ENCODE measurements at places on chromosomes 2 and 18.

- no peak for DNase-seq
These were observed 11.6 kb downstream of the CROCC2 start for GRCh38 chr2:240917684-240918257.

- no peak for DNase-seq
These were observed 65.2 kb upstream of the SALL3 start for GRCh38 chr18:78914249-78914935.

DNA sequence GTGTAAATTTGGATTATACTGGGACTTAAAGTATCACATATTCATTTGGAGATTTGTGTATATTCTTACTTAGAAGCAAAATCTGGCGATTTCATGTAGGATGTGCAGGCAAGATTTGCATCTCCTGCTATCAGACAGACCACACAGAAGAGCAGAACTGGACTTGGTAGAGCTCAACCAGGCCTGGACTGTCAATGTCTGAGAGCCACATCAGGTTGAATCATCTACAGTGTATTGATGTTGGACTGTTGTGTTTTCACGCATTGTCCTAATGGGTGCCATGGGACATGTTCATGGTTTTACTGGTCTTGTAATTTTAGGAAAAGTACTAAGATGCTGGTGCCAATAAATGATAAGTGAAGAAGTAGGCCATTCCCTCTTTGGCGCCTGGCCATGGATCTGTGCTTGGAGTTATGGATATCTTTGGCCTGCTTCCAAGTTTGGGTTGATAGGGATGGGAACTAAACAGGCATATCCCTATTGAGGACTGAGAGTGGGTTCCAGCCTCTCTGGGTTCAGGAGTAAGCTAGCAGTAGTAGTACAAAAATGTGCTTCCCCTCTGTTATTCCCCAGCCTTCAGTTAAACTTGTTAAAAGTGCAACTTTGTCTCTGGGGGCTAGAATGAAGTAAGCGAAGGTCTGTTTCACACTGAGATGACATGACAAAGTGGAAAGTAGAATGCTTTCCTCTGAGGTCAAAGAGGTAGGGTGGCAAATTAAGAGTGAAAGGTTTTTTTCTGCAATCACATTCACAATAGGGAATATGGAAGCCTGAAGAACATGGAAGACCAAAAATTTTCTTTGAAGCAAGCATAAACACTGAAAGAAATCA, 49.2 kb upstream of the NEMP2 start:
- DNase-seq, result no peak

- DNase-seq, result no peak
These were observed 50.6 kb upstream of the MAPRE2 start for GRCh38 chr18:34990597-34990996.

DNA sequence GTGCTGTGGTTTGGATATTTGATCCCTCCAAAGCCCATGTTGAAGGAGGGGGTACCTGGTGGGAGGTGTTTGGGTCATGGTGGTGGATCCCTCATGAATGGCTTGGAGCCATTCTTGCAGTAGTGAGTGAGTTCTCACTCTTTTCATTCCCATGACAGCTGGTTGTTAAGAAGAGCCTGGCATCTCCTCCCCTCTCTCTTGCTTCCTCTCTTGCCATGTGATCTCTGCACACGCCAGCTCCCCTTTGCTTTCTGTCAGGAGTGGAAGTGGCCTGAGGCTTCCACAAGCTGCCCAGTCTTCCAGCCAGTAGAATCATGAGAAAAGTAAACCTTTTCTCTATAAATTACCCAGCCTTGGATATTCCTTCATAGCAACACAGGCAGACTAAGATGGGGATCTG, 8.6 kb downstream of the ADD2 start:
- no peak for DNase-seq

GRCh38 chr2:233329489-233330135, 22.0 kb downstream of the SAG start:
- DNase-seq, result no peak

Data from neural crest cell (in vitro differentiated cells).